COR-L47 (cell line): ENCODE measurements at places on chromosomes 6 and 20.

GRCh38 chr20:57756921-57757320, 47.1 kb upstream of the PMEPA1 start:
- DNase-seq, result no peak

- peak; percentile 54 for DNase-seq
Measured at GRCh38 chr6:37727996-37728395, 30.3 kb upstream of the MDGA1 start.

DNA sequence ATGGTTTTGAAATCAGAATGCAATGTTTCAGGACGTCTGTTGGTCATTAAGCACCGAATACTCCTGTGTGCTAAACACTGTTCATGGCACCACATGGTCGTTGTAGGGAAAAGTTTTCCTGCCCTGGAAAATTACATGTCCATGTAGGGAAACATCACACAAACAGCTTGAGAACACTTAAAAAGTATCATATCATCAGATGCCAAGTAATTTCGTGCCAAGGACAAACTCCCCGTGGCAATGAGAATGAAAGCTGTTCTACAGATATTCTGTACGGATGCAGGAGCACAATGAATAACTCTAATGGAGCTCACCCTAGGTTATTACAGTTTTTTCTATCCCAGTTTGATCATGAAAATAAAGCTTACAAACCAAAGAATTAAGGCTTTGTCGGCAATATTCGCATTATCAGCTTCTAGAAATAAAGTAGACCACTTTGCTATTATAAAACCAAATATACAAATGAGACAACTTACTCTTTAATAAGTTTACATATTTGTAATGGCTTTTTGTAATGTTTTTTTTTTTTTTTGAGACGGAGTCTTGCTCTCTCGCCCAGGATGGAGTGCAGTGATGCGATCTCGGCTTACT, 4.6 kb upstream of the DST start:
- no peak for DNase-seq

GRCh38 chr6:10610289-10610688, 84.1 kb downstream of the C6orf52 start:
- no peak for DNase-seq

DNA sequence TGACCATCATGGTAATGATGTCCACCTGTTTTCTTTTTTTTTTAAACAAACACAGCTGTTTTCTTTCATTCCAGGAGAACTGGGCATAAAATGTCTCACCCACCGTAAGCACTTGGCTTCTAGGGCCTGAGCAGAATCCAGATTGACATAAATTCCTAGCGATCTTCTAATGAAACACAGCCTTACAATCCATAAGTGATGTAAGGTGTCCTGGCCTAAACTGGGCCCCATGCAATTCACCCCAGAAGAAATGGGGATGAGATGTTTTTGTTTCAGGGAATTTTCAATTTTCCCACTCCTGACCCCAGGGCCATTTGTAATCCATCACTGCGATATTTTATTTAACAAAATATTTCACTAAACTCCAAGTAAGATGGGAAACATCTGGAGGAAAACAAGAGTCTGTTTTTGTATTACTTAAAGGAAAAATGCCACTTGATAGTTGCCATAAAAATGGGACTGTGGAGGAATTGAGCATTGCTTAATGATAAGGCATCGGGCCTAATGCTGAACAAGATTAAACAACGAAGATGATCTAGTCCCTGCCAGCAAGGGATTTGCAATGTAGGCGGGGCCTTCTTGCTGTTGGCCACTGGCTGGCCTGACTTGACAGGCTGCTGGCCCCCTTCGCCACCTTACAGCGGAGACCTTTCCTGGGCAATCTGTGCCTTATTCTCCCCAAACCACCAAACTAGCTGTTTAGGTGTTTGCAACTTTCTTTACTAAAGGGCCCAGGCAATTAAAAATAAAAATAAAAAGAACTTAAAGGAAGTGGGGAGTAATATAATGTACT, 183.7 kb downstream of the CD109 start:
- DNase-seq, result no peak

DNA sequence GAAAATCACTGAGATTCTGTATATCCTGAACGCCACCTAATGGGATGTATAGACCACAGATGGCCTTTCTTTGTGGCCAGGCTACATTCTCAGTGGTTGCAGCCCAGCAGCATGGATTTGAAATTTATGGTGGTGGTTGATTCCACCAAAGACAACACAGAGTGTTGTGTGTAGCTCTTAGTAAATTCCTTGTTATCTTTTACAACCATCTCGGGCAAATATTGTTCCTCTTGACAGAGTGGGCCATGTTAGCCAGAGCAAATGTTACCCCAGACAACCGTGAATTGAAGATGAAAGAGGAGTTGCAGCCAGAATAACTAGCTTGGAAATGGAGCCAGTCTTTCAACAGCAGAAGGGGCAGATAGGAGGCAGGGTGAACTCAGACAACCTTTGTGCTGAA, 39.5 kb downstream of the SLC24A3 start:
- no peak for DNase-seq

DNA sequence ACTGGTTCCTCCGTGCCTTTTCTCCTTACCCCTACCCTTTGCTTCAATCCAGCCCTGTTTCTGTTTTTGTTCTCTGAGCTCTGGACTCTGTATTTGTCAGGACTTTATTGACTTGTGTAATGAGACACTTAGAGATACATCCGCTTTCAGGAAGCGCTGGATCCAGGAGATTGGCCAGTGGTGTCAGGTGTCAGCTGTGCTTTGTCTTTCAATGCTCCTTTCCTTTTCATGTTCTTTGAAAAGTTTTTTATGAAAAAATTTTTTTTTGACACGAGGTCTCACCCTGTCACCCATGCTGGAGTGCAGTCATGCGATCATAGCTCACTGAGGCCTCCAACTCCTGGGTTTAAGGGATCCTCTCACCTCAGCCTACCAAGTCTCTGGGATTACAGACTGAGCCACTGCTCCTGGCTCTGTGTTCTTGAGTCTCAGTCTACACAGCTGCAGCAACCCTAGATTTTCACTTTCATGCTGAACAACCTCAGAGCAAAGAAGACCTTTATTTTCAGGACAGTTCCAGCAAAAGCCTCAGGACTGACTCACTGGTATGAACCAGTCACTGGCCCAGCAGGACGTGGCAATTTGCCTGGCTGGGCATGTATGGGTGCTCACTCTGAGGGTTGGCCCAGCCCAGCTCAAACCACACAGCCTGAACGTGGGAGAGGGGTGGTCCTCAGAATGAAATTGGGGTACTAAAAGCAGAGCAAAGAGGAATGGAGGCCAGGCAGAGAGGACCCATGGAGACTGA, 108.5 kb downstream of the DHX35 start:
- no peak for DNase-seq

DNA sequence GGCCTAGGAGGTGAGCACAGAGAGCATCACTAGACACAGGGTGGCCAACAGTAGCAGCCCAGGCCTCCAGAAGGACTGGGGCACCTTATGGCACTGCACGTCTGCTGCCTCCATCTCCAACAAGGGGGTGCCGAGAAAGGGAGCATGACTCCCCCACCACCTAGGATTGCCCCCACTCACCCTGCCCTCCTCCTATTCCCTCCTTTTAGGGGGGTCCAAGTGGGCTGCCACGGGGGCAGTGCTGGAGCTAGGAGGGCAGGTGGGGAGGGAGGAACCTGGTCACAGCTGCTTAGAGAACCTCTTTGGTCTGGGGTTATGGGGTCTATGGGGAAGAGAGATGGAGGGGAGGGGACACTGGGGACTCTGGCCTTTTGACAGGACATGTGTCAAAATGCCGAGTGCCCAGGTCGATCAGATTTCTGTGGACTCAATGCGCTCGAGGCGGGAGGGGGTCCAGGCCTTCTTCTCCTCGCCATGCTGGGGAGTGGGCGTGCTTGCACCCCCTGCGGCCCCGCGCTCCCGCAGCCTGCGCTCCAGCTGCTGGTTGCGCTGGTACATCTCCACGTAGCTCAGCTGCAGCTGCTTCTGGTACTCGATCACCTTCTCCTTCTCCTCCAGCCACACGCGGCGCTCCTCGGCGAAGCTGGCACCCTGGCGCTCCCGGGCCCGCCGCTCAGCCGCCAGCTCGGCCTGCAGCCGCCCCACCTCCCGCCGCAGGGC, 4.5 kb upstream of the FASTKD5 start:
- no peak for DNase-seq

DNA sequence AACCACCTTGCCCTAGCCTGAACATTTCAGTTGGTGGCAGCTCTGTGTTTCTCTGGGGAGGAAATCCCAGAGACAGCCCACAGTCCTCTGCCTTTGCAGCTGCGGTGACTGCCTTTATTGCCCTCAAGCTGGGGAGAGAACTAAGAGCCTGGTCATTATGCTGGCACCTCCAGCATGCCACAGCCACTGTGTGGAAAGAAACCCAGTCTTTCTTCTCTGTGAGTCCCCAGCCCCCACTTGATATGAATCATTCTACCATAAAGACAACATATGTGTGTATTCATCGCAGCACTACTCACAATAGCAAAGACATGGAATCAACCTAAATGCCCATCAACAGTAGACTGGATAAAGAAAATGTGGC, 82.3 kb upstream of the RNF217 start:
- DNase-seq, result no peak

DNA sequence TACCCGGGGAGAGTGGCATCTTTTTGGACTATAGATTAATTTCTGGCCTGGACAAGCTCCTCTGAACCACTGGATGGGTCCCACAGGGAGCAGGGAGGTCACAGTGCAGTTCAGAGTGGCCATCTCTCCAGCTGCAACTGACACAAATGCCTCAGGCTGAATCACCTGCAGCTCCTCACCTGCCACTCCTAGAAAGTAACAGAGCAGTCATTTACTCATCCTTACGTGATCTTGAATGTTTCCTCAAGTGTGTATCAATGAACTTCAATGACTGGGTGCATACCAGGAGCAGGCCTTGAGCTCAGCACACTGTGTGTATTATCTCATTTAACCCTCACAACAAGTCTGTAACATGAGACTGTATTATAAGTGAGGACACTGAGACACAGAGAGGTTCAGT, 40.0 kb upstream of the SIRPG start:
- DNase-seq, result no peak

GRCh38 chr6:16265351-16266341, 27.3 kb downstream of the GMPR start:
- DNase-seq, result no peak

DNA sequence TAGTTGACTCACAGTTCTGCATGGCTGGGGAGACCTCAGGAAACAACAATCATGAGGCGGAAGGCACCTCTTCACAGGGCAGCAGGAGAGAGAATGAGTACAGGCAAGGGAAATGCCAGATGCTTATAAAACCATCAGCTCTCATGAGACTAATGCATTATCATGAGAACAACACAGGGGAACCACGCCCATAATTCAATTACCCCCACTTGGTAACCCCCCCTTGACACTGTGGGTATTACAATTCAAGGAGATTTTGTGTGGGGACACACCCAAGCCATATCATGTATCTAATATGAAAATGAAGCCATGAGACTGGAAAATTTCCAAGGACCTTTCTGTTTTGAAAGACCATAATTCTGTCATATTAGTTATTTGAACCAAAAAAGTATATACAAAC, 342.4 kb upstream of the PLCB4 start:
- no peak for DNase-seq

DNA sequence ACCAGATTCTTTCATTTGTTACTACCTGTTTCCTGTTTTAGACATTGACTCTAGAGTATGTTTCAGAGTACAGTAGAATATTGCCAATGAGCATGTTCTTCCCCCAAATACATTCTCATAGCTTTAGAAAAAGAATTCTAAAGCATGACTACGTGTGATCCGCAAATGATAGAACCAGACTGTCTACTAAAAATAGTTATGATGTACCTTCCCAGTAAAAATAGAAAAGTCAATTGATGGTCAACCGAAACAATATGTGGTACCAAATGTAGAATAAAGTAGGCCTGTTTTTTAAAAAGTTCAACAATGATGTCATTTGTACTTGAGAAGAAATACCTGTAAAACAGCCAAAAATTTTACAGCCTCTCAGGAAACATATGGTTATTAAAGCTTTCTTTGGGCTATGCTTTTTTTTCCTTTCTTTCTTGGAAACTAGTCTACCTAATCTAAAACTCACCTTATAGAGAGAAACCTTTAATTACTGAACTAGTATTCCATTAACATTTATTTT, 130.1 kb upstream of the MTHFD1L start:
- DNase-seq, result no peak

DNA sequence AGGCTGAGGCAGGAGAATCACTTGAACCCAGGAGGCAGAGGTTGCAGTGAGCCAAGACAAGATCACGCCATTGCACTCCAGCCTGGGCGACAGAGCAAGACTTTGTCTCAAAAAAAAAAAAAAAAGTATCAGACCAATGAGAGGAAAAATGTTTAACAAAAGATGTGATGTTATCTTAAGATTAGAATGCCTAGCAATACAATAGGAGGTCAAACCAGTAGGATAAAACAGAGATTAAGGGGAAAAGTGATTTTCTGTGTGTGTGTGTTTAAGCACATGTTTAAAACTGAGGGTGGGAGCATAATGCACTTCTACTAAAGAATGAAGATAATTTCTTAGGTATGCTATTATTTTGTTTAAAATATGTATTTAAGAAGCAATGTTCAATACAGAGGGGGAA, 17.9 kb downstream of the COL19A1 start:
- no peak for DNase-seq

DNA sequence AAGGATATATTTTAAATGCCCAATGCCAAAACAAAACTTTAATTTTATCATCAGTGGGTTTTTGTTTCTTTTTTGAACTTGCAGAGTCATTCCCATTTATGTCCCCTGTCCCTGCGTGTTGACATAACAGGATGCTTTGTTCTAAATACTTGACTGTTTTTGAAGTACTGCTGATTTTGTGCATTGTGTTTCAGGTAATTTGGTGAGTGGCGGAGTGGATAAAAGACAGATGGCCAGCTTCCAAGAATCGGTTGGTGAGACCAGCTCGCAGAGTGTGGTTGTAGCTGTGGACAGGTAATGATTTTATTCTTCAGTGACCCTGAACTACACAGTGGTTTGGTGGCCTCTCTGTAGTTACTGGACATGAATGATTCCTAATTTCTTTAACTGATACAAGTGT, 50.5 kb upstream of the CSE1L start:
- DNase-seq, result peak; percentile 95

DNA sequence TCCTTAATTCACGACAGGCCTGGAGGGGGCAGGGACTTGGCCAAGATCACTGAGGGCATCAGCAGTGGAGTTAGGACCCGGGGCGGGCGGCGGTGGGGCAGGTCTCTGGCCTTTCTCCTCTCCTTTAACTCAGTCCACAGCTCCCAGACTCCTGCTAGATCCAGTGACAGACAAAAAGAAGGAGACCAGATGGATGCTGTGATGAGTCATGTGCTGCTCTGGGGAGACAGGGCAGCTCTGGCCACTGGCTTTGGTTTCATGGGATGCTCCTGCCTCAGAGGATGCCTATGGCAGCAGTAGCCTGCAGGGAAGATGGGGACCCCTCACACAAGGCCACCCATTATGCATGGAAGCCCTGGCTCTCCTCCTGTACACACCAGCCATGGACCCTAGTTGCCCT, 20.5 kb downstream of the EPB41L1 start:
- DNase-seq, result no peak

- DNase-seq, result no peak
Measured at GRCh38 chr6:128425856-128426255, 94.5 kb downstream of the PTPRK start.

- DNase-seq, result no peak
Measured at GRCh38 chr6:122788663-122789181, 336 bp upstream of the SMPDL3A start.
